ENCODE measurements at places on chromosomes 1 and 21. TPM values are rescaled to one million over a fixed set of nuclear protein-coding genes. Genes with fewer than 3 reads are reported as not detected.

SDC3 gene
- 5.6 TPM for total RNA-seq

RHD gene
- not detected for total RNA-seq

MPL gene
- total RNA-seq: not detected

ZBTB7B gene
- total RNA-seq: 69.5 TPM

- peak overlapping the region; percentile 65 for H3K4me3 ChIP-seq
- DNase-seq: peak; percentile 61
- peaks cover 5% of the 10 kb centered on the region for H3K4me1 ChIP-seq
- H3K27me3 ChIP-seq: no peaks in the 10 kb centered on the region
Observed at GRCh38 chr1:231626951-231627614, 493 bp downstream of the DISC1 start.

DNA sequence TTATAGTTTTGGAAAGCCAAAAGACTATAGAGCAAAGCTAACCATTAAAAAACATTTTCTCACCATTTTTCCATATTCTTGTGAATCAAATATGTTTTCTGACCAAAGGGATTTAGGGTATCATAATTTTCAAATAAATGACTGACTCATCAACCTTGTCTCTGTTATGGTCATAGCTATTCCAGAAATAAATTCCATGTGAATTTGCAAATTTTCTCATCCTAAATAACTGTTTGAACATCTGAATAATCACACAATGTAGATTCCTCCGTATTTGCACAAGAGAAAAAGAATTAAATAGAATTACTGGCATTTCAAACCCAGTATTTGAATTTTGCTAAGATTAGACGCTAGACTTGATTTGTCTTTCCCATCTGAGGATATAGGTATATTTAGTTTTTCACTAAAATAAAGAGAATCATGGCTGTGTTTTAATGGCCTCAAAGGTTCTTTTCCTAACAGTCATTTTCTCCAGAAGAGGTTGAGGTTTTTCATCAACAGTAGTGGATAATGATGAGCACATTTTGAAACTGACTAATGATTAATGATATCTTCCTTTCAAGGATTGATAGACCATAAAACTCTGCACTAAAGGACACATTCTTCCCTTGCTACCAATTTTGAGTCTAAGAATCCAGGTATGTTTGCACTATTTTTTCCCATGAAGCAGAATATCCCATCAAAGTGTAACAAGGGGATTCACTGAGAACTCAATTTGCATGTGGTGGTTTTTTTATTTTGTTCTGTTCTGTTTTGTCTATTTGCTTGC, 9.5 kb upstream of the DUSP23 start:
- no peak overlapping the region for H3K4me3 ChIP-seq
- H3K4me1 ChIP-seq: no peaks in the 10 kb centered on the region
- no peaks in the 10 kb centered on the region for H3K27me3 ChIP-seq
- H3K36me3 ChIP-seq: no peaks in the 10 kb centered on the region
- no peak overlapping the region for H3K27ac ChIP-seq
- no peak for DNase-seq

DNA sequence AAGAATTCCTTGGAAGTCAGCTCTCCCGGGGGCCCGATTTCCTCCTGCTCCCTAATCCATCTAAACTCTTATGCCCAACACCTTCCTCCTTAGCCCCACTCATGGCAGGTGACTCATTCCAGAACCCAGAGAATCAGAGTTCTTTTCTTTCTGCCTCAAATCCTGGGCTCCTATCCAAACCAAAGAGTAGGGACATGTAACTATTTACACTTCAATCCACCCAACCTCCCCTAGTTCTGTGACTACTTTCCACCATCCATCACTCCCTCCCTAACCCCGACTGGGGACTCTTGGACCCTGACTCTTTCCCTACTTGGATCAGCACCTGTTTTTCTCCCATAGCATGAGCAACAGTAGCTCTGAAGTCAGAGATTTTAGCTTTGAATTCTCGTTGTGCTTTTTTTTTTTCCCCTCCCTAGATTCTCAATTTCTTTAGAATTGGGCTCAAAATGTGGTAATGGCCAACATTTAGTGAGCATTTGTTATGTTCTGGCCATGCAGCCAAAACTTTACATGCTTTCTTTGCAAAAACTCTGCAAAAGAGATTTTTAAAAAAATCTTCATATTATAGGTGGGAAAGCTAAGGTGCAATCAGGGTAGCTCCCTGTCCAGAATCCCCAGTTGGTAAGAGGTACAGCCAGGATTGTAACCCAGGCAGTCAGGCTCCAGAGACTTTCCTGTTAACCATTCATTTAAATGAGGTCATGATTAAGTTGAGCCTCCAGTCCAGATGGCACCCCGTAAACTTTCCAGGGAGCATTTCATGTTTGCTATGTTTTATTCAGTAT, 7.5 kb upstream of the CYP4A11 start:
- H3K36me3 ChIP-seq: no peaks in the 10 kb centered on the region
- H3K4me3 ChIP-seq: no peak overlapping the region
- no peaks in the 10 kb centered on the region for H3K27me3 ChIP-seq

DNA sequence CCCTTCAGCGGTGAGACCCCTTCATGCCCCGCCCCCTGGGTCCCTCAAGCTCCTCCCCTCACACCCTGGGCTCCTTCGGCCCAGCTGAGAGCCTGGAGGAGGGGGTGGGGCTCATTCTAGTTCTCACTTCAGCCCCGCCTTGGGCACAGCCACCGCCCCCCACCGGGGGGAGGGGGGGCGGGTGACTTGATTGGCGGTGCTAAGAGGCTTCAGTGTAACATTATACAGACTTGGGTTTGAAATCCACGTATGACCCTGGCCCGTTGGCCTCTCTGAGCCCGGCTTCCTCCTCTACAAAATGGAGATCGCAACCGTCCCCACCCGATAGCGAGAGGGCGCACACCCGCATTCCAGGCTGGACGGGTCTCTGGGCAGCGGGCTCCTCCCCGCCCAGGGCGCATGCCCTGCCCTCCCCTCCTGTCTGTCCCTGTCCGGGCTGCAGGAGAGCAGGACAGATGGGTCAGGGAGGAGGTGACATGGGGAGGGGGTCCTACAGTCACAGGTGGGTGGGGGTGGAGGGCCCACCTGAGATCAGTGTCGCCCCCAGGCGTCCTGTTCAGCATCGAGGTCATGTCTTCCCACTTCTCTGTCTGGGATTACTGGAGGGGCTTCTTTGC, 5.1 kb downstream of the CLCNKB start:
- H3K27ac ChIP-seq: no peak overlapping the region
- peak overlapping the region; percentile 45 for H3K4me3 ChIP-seq
- no peaks in the 10 kb centered on the region for H3K4me1 ChIP-seq
- no peaks in the 10 kb centered on the region for H3K27me3 ChIP-seq

GRCh38 chr1:164707868-164708331, 148.9 kb downstream of the PBX1 start:
- peak; percentile 66 for DNase-seq
- peaks cover 71% of the 10 kb centered on the region for H3K4me1 ChIP-seq
- no peak overlapping the region for H3K4me3 ChIP-seq
- peak overlapping the region; percentile 82 for H3K27ac ChIP-seq
- no peaks in the 10 kb centered on the region for H3K27me3 ChIP-seq
- no peaks in the 10 kb centered on the region for H3K36me3 ChIP-seq

GRCh38 chr1:229862017-229862774, 204.8 kb upstream of the GALNT2 start:
- no peak overlapping the region for H3K4me3 ChIP-seq
- peak overlapping the region; percentile 95 for H3K27ac ChIP-seq
- H3K4me1 ChIP-seq: peaks cover 43% of the 10 kb centered on the region
- H3K27me3 ChIP-seq: no peaks in the 10 kb centered on the region
- no peaks in the 10 kb centered on the region for H3K36me3 ChIP-seq

DNA sequence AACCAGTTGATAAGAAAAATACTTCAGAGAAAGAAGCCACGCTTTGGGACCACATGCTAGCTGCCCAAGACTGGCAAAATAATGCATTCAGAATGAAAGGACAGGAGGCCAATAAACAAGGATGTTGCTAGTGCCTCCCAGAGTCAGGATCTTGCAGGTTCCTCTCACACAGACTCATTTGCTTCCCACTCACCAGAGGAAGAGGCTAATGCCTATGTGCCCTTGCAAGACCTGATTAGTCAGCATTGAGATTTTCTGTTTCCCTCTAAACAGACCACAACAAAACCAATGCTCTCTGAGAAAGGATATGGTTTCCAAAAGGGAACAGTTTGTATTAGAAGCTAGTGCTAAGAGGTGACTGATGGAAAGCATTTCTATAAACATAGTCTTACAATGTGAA, 85.7 kb downstream of the NRDC start:
- peak overlapping the region; percentile 61 for H3K27ac ChIP-seq
- no peak for DNase-seq
- H3K4me1 ChIP-seq: no peaks in the 10 kb centered on the region

DNA sequence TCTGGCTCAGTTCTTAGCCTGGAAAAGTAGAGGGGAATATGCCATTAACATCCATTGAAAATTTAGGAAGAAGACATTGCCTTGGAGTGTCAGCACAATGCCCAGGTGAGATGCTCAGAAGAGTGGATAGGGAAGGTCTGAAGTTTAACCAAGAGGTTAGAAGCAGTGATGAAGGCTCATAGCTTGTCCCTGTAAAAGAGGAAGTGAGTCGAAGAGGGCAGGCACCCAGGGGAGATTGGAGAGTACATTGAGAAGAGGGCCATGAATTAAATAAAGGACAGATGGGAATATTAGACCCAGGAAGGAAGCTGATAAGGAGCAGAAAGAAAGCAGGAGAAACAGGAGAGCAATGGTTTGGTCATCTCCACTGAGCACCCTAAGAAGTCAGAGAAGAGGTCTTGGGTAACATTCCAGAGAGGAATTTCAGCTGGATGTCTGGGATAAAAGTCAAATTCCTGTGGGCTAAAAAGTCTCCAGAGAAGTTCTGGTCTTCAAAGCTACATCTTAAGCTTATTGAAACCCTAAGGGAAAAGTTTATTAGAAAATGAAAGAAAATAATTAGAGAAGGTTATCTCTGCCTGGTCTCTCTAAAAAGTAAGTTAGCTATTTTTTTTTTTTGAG, 17.3 kb downstream of the C8B start:
- no peak overlapping the region for H3K4me3 ChIP-seq
- no peaks in the 10 kb centered on the region for H3K27me3 ChIP-seq
- DNase-seq: no peak
- H3K36me3 ChIP-seq: no peaks in the 10 kb centered on the region

- H3K36me3 ChIP-seq: no peaks in the 10 kb centered on the region
- no peak overlapping the region for H3K4me3 ChIP-seq
- no peaks in the 10 kb centered on the region for H3K27me3 ChIP-seq
- H3K27ac ChIP-seq: peak overlapping the region; percentile 2
- no peak for DNase-seq
- no peaks in the 10 kb centered on the region for H3K4me1 ChIP-seq
Observed at GRCh38 chr1:152459596-152460528, 45.8 kb upstream of the CRNN start.

DNA sequence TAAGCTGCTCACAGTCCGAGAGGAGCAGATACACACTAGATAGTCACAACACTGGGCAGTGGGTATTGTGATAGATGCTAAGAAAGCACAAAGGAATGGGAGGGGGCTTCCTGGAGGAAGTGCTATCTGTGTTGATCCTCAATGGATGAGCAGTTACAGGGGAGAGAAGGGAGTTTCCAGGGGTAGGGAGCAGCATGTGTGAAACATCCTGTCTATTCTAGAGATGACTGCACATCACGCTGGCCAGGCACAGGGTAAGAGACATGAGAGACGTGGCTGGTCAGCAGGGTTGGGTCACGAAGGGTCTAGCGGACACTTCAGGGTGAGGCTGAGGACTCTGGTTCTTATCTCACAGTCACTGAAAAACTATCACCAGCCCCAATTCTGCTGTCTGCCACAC, 235.2 kb downstream of the TRABD2B start:
- no peaks in the 10 kb centered on the region for H3K36me3 ChIP-seq
- H3K4me3 ChIP-seq: no peak overlapping the region
- DNase-seq: no peak
- H3K27me3 ChIP-seq: no peaks in the 10 kb centered on the region

DNA sequence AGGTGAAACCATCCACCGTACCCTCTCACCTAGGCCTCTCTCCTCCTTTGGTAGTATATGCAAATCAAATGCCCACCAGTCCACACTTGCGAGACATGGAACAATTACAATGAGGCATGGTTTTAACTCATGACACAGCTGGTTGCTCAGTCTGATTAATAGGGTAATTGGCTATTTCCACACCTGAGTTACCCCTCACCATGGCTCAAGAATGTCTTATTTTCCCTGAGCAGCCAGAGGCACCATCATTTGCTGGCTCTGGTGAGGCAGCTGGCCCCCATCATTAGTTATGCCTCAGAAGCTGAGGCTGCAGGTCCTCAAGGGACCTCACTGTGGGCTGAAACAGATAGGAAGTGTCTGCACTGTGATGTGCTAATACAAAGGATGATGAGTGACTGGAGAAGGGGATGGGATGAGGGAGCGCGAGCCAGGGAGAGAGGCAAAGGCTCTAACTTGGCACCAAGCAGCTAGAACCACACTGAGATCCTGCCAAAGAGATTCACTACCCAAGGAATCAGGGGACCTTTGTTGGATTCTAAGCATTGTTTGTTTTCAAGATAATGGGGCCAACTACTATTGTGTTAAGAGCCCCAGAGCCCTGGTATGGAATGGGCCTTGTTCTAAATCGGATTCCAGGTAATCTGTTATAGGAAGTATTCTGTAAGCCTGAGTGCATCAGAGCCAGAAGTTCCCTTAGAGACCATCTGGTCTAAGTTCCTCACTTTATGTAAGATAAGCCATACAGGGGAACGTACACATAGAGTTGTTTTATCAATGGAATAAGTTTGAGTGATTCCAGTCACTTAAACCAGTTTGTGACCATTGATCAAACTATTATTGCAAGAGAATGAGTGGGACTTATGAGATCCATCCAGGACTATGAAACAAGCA, 80.0 kb upstream of the CNTN2 start:
- DNase-seq: no peak
- H3K4me3 ChIP-seq: no peak overlapping the region
- peaks cover 11% of the 10 kb centered on the region for H3K4me1 ChIP-seq
- no peaks in the 10 kb centered on the region for H3K36me3 ChIP-seq
- H3K27ac ChIP-seq: no peak overlapping the region

DNA sequence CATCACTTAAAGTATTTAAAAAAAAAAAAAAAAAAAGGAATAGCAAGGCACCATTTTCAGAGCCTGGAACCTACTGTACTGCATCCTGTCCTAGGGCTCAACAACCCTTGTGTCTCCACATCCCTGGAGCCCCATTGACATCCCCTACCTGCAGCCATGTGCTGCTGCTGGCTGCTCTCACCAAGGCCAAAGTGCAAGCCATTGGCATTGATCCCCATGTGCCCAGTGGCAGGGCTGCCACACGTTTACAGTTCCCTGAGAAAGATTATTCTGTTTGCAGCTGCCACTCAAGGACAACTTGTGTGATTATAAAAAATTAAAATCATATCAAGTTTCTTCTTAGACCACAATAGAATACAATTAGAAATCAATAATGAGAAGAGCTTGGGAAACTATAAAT, 129.9 kb downstream of the LHX8 start:
- no peaks in the 10 kb centered on the region for H3K36me3 ChIP-seq
- H3K4me1 ChIP-seq: peaks cover 4% of the 10 kb centered on the region
- H3K27ac ChIP-seq: no peak overlapping the region
- DNase-seq: no peak
- no peaks in the 10 kb centered on the region for H3K27me3 ChIP-seq
- H3K4me3 ChIP-seq: no peak overlapping the region

- no peaks in the 10 kb centered on the region for H3K27me3 ChIP-seq
- no peaks in the 10 kb centered on the region for H3K36me3 ChIP-seq
- H3K4me3 ChIP-seq: no peak overlapping the region
- DNase-seq: no peak
- H3K4me1 ChIP-seq: no peaks in the 10 kb centered on the region
- no peak overlapping the region for H3K27ac ChIP-seq
Observed at GRCh38 chr1:235624721-235625333, 24.8 kb downstream of the GNG4 start.

- H3K4me1 ChIP-seq: no peaks in the 10 kb centered on the region
- H3K27me3 ChIP-seq: peaks cover 20% of the 10 kb centered on the region
- no peaks in the 10 kb centered on the region for H3K36me3 ChIP-seq
- no peak for DNase-seq
- H3K27ac ChIP-seq: no peak overlapping the region
Observed at GRCh38 chr1:243855616-243856318, 5.7 kb upstream of the AKT3 start.

Measured in gastrocnemius medialis (tissue), 4 donors.